Stomach (tissue), 19 donors: ENCODE measurements at places on chromosomes 1 and 21. TPM values are rescaled to one million over a fixed set of nuclear protein-coding genes. Genes with fewer than 3 reads are reported as not detected.

Gene PAPPA2
- 0.92 TPM for total RNA-seq

Gene SH3D21
- not detected for total RNA-seq

Gene OR2L3
- total RNA-seq, result not detected

Gene VHLL
- total RNA-seq, result not detected

Gene HCN3
- 1.2 TPM for total RNA-seq

Gene GJB3
- total RNA-seq, result 0.58 TPM

Gene HPCA
- 4.9 TPM for total RNA-seq

Gene PTAFR
- total RNA-seq, result 2.8 TPM

Gene MYOM3
- total RNA-seq, result not detected

Gene TACSTD2
- total RNA-seq, result not detected

Gene PDE9A
- total RNA-seq, result 31.2 TPM

Gene SLC44A5
- total RNA-seq, result 0.29 TPM

Gene PDC
- total RNA-seq, result not detected

Gene PRAMEF27
- not detected for total RNA-seq

Gene ETV3L
- not detected for total RNA-seq

Gene MT1HL1
- total RNA-seq, result not detected

Gene DMBX1
- total RNA-seq, result not detected

Gene GPR37L1
- total RNA-seq, result 2.0 TPM

Gene OR2AK2
- not detected for total RNA-seq

Gene DNALI1
- 30.6 TPM for total RNA-seq

Gene SLC50A1
- total RNA-seq, result 114 TPM

Gene C1orf122
- total RNA-seq, result 7.9 TPM

Gene RIPPLY3
- not detected for total RNA-seq
